ENCODE measurements at places on chromosomes 11 and 22. TPM values are rescaled to one million over a fixed set of nuclear protein-coding genes. Genes with fewer than 3 reads are reported as not detected.

DNA sequence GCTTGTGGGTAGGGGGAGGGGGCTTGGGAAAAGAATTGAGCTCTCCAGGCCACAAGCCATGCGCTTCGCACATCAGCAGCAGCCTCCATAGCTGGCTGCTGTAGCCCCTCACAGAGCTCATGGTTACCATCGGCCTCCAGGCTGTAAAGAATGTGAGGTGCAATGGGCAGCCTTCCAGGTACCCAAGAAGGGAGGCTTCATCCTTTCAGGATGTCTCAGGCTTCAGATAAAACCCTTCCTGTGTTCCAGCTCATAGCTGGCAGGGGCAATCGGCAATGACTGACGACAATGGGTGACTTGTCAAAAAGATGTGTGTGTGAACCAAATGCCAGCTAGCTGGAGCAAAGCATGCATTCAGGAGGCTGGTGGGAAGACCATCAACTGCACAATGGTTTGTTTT lies 102.0 kb downstream of the TIMP3 start:
- no peak for DNase-seq

OR8D1 gene
- not detected for total RNA-seq

GRCh38 chr11:120688163-120688562 lies 176.6 kb downstream of the GRIK4 start:
- DNase-seq: no peak

CREB3L1 gene
- total RNA-seq: 40.9 TPM

DNA sequence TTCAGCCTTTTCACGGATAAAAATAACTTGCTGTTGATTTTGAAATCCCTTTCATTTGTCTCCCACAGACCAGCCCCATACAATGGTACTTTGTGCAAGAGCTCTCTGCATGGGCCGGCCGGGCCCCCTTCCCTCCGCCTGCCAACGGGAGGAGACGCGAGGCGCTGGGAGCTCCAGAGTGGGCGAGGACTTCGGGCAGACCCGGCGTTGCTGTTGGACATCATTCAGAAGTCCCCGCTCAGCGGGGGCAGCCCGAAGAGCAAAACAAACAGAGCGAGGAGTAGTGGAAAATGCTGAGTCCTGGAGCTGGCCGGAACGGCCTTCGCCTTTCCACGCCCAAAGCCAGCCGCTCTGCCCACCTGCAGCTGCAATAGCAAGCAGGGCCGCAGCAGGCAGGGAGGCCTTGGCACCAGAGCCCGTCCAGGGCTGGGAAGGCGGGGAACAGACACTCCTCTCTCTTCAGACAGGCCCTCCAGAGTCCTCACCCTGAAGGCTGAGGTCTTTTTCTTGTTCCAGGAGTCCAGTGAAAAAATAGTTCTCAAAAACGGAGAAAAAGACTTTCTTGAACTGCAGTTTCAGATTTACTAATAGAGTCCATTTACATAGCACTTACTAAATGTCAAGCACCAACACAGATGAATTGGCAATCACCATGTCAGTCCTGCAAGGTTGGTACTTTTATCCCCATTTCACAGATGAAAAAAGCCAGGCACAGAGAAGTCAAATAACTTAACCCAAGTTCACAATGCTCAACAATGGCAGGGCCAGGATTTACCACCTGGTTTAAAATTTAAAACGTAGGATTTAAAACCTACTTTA lies 135.5 kb downstream of the ETS1 start:
- peak; percentile 62 for DNase-seq

MICALL1 gene
- total RNA-seq: 14.8 TPM

DDI1 gene
- total RNA-seq: not detected

DNA sequence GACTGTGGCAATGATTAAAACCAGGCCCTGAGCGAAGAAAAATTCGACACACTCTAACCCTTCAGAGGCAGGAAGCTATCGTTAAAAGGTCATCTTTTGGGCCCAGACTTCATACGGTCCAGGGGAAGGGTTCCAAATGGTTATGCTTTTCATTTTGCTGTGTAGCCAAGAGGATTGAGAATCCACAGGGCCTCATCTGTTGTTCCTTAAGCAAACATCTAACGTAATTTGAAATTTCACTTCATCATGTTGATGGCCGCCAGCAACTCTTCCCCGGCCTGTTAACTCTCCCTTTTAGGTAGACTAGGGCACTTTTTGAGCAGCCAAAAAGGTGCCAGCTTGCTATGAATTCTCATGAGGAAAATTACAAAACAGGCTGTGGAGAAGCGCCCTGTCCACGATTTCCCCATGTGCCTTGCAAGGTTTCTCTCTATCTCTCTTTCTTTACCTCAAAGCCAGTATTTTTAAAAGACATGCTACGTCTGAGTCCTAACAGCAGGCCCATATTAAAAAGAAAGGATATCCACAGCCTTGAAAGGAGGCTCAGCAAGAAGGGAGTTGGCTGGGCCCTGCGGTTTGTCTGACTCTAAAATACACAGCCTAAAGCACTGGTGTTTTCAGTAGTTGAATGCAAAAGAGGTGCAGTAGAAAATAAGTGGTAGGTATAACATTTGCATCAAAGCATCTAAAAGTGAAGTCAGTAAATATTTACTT lies 356.3 kb upstream of the NARS2 start:
- no peak for DNase-seq

GRCh38 chr22:47914481-47915097 lies 1152.1 kb downstream of the TBC1D22A start:
- DNase-seq: no peak

CARNS1 gene
- 14.5 TPM for total RNA-seq

Data from left ventricle myocardium inferior (tissue), 1 donor.